ENCODE measurements at places on chromosomes 2 and 18.

DNA sequence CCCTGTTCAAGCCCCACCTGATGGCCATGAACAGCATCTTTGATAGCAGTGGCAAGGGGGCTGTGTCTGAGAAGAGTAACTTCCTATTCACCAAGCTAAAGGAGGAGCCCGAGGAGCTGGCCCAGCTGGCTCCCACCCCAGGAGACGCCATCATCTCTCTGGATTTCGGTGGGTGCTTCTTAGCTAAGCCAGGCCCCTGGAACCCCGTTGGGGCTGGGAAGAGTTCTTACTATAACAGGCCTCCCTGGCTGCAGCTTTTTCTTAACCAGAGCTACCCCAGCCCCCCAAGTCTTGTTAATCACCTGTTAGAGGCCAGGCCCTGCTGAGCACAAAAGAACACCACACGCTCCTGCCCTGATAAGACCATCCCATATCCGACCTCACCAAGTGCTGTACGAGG lies 79.4 kb downstream of the EPAS1 start:
- no peak for DNase-seq

- DNase-seq = peak; percentile 39
These were observed 48.4 kb upstream of the PIK3C3 start for GRCh38 chr18:41906528-41907146.

DNA sequence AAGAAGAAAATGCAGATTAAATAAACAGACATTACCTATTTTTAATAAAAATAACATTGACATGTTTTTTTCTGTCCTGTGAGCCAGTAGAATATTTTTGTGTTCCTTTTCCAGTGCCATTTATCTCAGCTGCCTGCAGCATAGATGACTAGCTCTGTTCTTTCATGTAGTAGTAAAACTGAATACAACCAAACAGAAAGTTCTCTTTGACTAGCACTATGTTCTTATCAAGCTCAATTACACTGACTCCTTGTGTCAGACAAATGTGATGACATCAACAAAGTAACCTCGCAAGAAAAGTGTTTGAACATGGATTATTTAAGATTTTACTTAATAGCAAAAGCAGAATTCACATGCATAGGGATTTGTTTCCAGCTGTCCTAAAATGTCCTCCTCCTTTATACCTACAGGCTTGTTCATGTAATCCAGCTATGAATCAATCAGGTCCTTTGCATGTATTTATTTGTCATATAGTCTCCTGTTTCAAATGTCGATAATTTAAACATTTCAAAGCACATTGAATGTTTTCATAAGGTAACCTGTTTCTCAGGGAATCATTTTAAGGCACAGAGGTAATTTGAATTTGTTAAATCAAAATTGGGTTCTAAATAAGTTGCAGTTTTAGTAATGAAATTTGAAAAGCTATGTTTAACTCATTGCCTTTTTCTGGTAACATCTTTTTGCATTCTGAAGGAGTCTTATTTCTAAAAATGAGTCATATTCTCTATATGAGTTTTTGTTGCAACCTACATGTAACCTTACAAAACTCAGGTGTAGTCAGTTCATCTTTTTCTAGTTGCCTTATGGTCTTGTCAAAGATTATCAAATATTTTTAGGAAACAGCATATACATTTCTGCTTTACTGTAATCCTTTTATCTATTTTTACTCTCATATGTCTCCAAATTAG lies 215.3 kb upstream of the GULP1 start:
- no peak for DNase-seq

GRCh38 chr2:88563129-88563528 lies 64.1 kb downstream of the EIF2AK3 start:
- peak; percentile 13 for DNase-seq

DNA sequence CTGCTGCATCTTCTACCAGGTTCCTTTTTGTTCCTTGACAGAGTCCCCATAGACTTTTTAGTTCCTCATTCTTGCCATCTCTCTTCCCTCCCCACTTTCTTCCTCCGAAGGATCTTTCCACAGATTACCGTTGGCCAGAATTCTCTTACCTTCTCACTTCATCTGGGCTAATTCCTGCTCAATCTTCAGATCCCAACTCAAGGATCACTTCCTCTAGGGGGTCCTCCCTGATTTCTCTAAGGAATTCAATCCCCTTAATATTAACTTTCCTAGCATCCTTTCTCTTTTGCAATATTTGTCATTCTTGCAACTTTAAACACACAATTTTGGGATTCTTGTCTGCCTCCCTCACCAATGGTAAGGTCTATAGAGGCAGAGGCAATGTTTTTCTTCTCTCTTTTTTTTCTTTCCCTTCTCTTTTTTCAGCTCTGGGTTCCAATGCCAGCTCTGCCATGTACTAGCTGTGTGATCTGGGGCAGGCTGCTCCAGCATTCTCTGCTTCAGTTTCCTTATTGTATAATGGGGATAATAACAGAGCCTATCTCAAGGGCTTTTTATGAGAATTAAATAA lies 5.4 kb upstream of the KCNE4 start:
- no peak for DNase-seq

- DNase-seq = no peak
These were observed 338.4 kb downstream of the SOCS6 start for GRCh38 chr18:70627182-70627802.

GRCh38 chr2:240505910-240506309 lies 51.9 kb downstream of the ANKMY1 start:
- DNase-seq = no peak

DNA sequence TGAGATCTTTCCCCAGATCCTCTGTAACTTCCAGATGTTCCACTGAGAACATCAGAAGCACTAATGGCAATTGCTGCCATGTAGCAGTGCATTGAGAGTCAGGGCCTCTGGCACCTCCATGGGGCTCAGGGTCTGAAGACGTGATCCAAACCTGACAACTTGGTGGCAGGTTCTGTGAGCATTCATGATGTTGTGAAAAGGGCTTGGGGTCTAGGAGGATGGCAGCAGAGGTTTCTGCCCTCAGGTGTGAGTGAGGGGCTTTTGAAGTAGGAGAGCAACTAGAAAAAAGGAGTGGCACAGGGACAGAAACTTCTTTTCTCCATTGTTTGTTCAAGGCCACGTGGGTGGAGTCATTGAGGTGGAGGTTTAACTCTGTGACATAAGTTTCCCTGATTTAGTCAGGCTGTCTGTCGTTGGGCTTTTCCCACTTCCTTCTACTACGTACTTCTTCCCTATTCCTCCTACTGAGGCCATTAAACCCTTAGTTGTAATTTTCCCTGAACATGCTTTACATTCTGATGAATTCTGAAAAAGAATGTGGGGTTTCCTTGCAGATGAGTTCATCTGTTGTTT lies 13.1 kb downstream of the CFLAR start:
- DNase-seq = peak; percentile 30

DNA sequence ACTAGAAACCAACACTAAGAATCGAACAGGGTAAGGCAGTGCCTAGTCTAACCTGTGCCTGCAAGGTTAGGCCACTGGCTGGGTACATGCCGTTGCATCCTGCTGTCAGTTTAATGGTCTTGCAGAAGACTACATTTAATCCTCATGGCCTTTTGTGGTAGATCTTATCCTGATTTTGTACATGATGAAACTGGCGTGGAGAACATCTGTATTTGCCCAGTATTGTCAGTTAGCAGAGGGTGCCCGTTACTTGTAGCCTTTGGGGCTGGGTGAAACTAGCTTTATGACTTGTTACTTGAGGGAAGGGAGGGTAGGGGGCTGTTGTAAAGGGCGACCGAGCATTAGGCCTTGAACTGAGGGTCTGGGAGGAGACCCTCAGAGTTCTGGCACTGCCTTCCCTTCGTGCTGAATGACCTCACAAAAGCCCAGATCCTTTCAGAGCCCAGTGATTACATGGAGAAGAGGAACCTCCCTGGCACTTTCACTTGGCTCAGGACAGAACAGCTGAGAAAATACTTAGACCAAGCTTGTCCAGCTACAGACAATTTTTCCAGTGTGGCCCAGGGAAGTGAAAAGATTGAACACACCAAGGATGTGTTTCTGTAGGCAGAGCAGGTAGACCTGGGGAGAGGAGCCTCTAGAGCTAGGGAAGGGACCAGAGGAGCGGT lies 19.5 kb downstream of the SLC20A1 start:
- DNase-seq = no peak

- no peak for DNase-seq
These were observed 136.4 kb downstream of the GLI2 start for GRCh38 chr2:120871881-120872620.

DNA sequence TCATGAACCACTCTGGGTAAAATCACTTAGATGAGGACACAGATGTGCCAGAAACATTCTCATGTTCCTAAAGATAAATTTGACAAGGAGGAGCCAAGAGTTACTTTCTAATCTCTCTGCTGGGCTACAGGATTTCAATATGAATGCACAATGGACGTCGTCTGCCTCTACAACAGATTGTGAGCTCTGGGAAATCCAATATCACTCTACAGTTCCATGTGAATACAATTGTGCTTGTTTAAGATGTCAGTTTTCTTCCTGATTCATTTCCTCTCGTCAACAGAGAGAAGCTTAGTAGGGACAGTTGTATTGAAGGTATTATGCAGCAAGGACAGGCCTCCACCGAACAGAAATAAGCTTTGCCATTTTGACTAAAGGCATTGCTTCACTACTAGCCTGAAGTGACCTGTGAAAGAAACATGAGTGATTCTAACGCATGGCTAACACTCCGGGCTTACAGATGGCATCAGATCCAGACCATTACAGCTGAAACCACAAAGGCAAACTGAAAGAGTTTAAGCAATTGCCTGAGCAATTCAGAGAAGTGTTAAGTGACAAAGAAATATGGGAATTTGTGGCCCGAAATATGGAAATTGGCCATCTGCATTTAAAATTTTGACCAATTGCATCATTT lies 1591.5 kb downstream of the LRP1B start:
- no peak for DNase-seq
